IMR-90 (cell line): ENCODE measurements at places on chromosomes 7 and 10.

DNA sequence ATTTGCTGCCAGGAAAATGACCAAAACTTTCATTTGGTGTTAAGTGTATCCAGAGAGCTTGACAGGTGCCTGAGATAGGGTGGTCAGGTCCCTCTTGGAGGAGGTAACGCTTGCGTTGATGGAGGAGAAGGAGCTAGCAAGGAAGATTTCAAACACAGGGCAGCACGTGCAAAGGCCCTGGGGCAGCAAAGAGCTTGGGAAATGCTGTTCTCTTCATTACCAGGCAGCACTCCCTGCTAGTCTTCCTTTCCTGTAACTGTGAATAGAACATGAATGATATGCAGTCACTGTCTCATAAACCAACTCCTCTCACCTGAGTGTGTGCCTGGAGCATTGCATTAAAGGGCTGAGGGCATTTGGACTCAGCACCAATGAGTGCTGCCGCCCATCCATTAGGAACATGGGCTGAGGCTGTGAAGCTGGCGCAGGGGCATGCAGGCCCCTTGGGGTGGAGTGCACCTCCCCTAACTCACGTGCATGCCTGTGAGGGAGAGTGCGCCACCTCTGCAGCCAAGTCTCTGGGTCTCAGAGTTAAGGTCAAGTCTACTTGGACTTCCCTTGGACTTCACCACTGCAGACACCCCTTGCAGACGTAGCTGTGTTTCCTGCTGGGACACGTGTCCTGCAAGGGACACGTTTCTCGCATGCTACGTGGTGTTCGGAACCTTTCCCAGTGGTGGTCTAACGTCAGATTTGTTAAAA lies 136.8 kb downstream of the PAXIP1 start:
- DNase-seq: no peak

GRCh38 chr10:48811461-48811860 lies 126.8 kb downstream of the WDFY4 start:
- no peak for DNase-seq

- DNase-seq: no peak
These were observed 147.5 kb downstream of the PTN start for GRCh38 chr7:137195996-137196395.

GRCh38 chr7:20911081-20911480 lies 124.4 kb upstream of the SP8 start:
- DNase-seq: no peak

- DNase-seq: peak; percentile 5
These were observed 295.4 kb upstream of the KAT6B start for GRCh38 chr10:74530981-74531380.

GRCh38 chr10:86654411-86655172 lies at the start of gene OPN4:
Gene OPN4, plus strand, starts transcription at chr10:86654547. Its CDS starts 237 bp downstream, at chr10:86654784.
- DNase-seq: peak; percentile 67

- DNase-seq: no peak
These were observed 243.7 kb upstream of the SP8 start for GRCh38 chr7:21030237-21030871.
